Keratinocyte (primary cell): ENCODE measurements at places on chromosomes 6 and 20.

- peak; percentile 38 for DNase-seq
These were observed 43.2 kb downstream of the PREP start for GRCh38 chr6:105359419-105360370.

DNA sequence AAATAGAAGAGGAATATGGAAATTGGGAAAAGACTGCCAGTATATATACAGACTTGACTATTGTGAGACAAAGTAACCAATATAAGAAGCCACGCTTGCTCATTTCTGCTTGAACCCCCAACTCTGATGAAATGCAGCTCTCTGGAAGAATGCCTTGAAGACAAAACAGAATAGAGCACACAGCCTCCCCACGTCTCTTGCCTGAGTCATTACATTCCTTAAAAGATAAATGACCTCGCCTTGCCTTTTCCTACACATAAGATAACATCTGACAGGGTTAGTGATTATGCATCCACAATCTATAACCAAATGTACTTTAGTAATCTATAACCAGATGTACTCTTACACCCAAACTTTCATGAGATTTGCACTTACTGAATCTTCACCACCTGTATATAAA lies 141.1 kb upstream of the EEF1E1 start:
- no peak for DNase-seq

DNA sequence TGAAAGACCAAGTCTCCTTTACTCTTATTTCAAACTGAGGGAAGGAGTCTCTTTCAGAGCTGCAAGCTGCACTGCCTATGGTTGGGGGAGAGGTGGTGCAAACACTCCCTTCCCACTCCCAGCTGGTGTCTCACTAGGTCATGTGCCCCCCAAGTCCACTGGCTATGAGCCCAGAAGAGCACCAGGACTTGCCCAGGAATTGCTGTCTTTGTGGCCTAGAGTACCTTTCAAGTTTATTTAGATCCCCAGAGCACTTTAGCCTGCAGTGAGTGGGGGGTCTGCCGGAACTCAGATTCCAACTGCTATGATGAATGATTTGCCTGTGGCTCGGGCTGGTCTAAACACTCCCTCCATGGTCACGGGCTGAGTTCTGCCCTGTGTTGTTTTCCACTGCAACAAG lies 192.6 kb upstream of the CITED2 start:
- no peak for DNase-seq

GRCh38 chr20:38857703-38858102 lies 52.2 kb downstream of the PPP1R16B start:
- DNase-seq: no peak

GRCh38 chr6:105862936-105863607 lies 223.1 kb upstream of the PRDM1 start:
- DNase-seq: no peak

DNA sequence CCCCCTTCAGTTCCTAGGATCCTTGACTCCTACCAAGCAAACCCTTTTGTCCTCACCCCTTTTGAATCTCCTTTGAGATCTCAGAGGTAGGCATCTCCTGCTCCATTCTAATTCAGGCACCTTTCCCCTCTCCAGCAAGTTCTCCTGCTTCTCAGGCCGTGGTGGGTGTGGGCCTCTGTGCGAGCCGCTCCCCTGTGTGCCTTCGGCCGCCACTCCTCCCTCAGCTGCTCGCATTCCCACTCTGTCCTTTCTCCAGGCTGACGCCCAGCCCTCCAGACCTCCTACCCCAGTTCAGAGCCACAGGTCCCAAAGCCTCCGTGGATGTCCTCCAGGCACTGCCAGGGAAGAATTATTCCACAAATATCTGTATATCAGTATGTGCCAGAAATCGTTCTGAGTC lies 19.7 kb upstream of the RPS6KA2 start:
- DNase-seq: no peak

DNA sequence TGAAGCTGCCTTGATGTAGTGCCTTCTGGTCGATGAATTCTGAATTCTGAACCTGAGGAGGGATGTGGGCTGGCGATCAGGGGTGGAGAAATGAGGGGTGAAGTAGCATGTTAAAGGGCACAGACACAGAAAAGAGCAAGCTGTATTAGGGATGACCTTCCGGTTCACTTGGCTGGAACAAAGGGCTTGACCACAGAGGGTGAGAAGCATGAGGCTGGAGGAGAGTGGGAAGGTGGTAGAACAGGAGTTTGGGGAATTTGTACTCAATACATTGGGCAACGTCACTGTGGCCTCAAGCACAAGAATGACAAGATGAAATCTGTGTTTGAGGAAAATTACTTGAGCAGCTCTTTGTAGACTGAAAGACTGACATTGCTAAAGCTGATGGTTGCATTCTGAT lies 155.8 kb downstream of the SOBP start:
- no peak for DNase-seq

DNA sequence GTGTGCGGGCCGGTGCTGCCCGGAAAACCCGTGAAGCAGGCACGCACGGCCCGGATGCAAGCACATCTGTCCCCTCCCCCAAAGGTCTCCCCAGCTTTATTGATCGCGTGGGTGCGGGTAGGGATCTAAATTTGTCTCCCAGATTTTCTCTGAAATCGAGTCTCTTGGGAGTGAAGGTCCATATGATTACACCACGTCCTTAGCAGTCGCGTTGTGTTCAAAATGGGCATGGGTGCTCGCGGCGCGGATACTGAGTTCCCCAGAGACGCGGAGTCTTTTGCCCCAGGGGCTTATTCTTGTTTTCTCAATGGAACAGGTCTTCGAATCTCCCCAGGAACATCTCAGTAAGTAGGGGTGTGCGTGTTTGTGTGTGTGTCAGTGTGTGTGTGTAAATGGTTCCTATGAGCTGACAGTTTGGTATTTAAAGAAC lies 2.8 kb upstream of the ZNF292 start:
- DNase-seq: no peak

DNA sequence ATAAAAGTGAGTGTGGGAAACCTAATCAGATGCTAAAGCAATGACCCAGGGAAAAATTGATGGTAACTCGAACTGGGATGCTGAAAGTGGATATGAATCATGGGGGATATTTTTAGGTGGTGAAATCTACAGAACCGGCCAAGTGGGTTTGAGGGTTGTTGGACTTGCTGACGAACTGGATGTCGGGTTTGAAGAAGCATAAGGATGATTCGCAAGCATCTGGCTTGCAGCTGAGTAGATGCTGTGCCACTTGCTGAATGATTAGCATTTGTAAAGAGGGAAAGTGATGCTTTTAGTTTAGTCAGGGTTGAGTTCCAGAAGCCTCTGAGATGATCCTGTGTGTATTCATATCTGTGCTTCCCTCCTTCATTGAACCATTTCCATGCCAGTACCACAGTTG lies 54.9 kb downstream of the UBR2 start:
- no peak for DNase-seq

DNA sequence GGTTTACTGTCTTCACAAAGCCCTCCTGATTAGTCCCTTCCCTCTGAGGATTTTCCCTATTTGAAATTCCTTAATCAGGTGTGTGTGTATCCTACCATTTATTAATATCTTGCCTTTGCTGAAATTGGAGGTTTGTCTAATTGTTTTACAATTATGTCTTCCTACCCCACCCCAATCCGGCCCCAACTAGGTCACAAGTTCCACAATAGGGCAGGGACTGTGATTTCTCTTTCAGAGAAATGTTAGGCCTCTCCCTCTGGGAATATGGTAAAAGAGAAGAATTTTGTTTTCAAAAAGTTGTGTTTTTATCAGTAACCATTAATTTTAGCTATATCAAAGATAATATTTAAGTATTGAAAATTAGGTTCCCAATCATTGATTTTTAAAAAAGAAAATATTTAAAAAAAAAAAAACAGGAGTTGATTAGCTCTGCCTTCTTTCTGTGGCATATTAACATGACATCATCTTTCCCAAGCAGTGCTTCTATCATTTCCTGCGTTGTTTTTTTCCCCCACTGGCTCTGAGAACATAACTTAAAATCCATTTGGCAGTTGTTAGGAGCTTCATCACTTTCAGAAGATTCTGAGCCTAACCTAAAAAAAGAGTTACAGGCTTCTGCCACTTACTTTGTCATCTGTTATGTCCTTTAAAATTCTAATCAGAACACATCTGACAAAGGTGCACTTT lies 36.1 kb downstream of the BLOC1S5 start:
- no peak for DNase-seq

- DNase-seq: no peak
These were observed 174.6 kb downstream of the ZDHHC14 start for GRCh38 chr6:157555455-157556143.

GRCh38 chr20:35950093-35950492 lies 4.2 kb downstream of the SCAND1 start:
- DNase-seq: no peak

- no peak for DNase-seq
These were observed 7.6 kb downstream of the GSS start for GRCh38 chr20:34948030-34948429.

GRCh38 chr6:15893556-15894253 lies 230.9 kb upstream of the DTNBP1 start:
- DNase-seq: peak; percentile 54

DNA sequence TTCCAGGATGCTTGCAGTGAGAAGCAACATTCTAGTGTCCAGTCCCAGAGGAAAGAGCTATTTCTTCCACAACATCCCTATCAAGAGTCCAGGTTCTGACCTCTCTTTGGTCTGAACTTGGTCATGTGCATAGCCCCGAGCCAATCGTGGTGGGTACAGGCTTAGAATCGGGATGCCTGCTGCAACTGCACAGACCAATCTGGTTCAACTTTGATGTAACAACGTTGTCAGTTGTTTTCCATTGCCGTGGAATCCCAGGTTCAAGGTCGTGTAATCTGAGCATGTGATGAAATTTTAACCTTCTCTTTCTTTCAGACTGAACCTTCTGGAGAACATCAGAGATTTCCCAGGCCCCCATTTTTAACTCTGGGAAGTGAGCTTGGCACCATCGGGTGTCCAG lies 130.5 kb downstream of the ANKRD60 start:
- DNase-seq: no peak

- no peak for DNase-seq
These were observed 84.3 kb upstream of the MEI4 start for GRCh38 chr6:77568570-77568969.

DNA sequence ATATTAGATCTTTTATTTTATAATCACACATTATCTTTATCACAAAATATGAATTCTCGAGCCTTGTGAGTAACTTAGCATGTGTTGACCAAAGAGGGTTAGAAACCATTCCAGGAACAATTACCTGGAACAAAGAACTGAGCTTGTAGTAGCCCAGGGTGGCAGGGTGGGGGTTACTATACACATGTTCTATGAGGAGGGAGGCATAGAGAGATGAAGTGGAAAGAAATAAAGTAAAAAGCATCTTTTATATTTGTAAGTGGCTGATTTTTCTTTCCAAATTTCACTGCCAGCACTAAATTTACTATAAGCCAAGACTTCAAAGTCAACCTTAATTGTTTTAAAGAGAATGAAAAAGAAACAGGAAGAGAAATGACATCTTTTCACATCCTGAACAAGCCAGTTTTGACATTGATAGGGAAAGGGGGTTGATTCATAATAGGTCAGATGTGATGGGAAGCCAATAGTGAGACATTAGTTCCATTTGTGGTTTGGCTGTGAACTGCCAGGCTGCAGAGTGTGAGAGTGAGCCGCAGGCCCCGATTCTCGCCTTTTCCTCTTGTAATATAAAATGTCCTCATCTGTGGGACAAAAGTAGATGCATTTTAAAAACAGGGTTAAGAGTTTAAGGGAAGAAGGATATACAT lies 52.7 kb upstream of the MYB start:
- no peak for DNase-seq

GRCh38 chr20:10360878-10361277 lies 73.1 kb downstream of the MKKS start:
- DNase-seq: no peak

DNA sequence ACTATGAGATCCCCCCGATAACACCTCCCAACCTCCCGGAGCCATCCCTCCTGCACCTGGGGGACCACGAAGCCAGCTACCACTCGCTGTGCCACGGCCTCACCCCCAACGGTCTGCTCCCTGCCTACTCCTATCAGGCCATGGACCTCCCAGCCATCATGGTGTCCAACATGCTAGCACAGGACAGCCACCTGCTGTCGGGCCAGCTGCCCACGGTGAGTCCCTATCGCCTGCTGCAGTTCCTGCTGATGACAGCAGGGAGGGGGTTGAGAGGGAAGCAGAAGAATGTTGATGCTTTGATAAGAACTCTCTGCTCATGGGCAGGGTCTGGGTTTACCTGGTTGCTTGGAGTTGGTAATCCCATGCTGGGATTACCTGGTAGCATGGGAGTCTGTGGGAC lies 91.9 kb downstream of the TOX2 start:
- DNase-seq: no peak

DNA sequence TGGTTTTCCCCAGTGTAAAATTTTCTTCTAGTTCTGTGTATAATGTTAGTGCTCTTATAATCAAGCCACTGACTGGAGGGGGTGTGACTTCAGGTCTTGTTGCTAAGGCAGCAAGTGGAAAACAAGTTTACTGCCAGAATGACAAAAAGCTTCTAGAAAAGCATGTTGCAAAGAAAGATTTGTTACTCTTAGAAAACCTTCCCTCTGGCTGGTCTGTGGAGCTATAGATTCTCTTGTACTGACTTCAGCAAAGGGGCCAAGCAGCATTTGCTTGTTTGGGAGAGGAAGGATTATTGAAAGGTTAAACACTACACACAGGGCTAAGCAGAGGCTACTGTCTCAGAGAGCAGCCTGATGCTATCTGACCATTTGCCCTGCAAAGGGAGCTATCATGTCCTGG lies 288.8 kb downstream of the BTBD9 start:
- no peak for DNase-seq

GRCh38 chr20:58598211-58599015 lies 52.7 kb upstream of the STX16 start:
- DNase-seq: no peak

GRCh38 chr6:71982389-71982788 lies 96.0 kb downstream of the RIMS1 start:
- no peak for DNase-seq

- no peak for DNase-seq
These were observed 2.8 kb upstream of the MC3R start for GRCh38 chr20:56245761-56246160.

GRCh38 chr6:18515767-18516166 lies 128.6 kb downstream of the RNF144B start:
- no peak for DNase-seq

DNA sequence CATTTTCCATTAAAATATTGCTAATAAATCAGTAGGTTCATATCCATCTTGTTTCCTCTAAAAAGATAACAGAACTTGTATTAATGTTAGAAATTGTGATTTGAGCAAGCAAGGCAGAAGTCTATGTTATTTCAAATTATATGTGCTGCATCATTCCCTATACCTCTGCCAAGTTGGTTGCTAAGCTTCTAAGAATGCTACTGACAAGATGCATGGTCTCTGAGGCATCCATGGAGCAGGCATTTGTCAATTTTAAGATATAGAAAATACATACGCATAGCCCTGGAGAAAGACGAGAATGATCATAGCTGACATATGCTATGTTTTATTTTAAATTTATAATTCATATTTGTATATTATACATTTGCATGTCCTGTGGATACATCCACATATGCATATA lies 168.3 kb upstream of the THEMIS start:
- DNase-seq: no peak

- no peak for DNase-seq
These were observed 240.3 kb downstream of the TPBG start for GRCh38 chr6:82603871-82604270.

GRCh38 chr20:53606364-53606985 lies 12.8 kb upstream of the ZNF217 start:
- no peak for DNase-seq
